ENCODE measurements at places on chromosomes 3 and 15.
A peak's percentile ranks its signal among the peaks of the same experiment; 100 is the strongest.

GRCh38 chr3:30462721-30463470, 143.5 kb upstream of the TGFBR2 start:
- no peak for DNase-seq

DNA sequence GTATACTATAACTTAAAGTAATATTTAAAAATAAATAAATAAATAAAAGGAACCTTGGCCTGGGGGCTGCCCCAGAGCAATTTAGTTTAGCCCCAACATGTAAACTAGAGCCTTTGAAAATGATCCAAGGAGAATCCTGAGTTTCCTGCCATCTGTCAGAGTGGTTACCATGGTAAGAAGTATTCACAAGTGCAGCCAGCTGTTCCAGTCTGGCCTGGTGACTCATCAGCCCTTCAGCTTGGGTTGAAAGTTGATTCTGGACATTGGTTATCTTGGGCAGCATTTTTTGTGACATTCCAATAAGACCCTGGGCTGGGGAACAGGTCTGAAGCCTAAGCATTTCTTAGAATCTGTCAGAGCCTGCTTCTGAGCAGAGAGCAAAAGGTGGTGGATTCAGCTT, 72.7 kb upstream of the LRTM1 start:
- peak; percentile 9 for DNase-seq

DNA sequence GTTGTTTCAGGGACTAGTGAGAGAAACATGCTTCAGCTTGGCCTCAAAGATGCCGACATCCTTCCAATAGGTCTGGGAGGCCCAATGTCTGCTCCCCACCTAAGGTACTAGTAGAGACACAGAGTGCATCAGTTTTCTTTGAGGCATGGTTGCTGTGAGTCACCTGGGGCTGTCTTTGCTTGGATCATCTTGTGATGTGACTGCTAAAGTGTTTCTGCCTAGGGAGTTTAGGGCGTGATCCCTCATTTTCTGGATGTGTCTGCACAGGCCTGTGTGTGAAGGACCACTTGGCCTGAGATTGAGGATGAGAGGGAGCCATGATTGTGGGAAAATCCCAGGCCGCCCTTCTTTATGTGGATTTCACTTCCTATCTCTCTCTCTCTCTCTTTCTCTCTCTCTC, 4.8 kb downstream of the GASK1A start:
- no peak for DNase-seq

DNA sequence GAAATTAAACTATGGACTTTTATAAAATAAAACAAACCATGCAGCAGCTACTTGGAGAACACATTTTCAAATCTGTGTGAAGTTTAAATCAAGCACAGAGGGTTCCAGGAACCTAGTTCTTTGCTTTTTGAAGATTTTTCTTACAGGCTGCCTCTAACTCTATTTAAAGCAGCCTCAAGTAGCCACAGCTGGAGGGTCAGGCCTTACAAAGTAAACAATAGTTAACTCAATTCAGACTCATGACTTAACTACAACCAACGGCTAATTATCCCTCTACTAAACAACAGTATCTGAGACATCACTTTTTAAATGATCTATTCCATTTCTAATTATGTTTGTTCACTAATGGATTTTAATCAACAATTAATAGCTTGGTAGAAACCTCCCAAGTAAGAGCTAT, 9.8 kb downstream of the LRIG1 start:
- DNase-seq: no peak

GRCh38 chr3:187255314-187255713, 36.2 kb downstream of the MASP1 start:
- DNase-seq: no peak

- no peak for DNase-seq
Observed at GRCh38 chr15:86382341-86382740, 302.7 kb downstream of the AGBL1 start.

DNA sequence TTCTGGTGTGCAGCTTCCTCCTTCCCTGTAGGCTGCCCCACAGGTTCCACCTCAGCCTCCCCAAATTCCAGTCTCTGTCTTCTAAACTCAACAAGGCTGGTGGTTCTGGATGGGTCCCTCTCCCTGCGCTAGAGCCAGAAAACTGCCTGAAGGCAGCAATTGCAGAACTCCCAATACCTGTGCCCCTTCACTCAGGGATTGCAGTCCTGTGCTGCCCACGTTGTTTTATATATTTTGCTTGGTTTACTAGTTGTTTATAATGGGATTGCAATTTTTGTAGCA, 14.8 kb upstream of the NPTN start:
- DNase-seq: no peak

DNA sequence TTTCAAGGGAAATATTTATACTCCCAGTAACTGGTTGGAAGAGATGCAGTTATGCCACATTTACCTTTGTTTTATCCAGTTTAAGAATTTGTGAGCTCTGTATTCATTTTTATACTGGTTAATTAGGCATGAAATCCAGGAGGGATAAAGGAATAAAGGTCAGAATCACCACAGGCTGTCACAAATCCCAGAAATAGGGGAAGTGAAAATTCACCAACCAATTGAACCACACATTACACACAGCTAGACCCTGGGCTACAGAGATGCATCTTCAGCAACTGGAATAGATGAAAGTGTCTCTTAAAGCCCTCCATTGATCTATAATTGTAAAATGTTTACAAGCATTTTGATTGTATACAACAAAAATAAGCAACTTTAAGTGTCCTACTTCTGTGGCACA, 18.5 kb downstream of the SERPINI1 start:
- DNase-seq: no peak

- no peak for DNase-seq
Observed at GRCh38 chr3:49454458-49454857, 15.6 kb upstream of the DAG1 start.

GRCh38 chr3:182954553-182955235, 25.6 kb downstream of the DCUN1D1 start:
- DNase-seq: no peak

- DNase-seq: no peak
Observed at GRCh38 chr15:22969489-22969888, 10.7 kb downstream of the CYFIP1 start.

DNA sequence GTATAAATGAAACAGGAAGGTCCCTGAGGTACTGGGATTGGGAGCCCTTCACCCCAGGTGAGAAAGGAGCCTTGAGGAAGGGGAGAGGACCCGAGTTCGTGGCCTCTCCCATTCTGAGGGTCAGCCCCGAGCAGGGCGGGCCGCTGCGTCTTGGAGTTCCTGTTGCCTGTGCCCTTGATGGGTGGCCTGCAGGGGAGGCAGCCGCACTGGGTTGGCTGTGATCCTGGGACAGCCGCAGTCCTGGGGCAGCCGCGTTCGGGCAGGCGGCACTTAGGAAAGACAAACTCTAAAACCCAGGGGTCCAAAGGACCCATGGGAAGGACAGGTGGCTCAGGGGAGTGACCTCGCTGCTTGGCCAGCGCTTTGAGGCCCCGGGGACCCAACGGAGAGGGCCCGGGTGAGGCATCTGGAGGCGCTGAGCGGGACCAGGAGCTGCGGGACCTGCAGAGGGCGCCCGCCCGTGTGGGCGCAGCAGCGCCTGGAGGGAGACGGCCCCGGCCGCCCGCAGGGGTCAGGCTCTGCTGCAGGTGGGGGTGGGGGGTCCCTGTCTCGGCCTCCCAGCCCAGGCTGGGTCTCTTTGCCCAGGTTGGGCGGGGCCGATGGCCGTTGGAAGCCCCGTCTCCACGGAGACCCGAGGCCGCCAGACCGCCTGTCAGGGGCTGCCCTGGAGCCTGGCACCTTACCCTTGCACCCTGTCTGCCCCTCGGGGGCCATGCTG, 65.1 kb downstream of the HMCES start:
- DNase-seq: peak; percentile 60

DNA sequence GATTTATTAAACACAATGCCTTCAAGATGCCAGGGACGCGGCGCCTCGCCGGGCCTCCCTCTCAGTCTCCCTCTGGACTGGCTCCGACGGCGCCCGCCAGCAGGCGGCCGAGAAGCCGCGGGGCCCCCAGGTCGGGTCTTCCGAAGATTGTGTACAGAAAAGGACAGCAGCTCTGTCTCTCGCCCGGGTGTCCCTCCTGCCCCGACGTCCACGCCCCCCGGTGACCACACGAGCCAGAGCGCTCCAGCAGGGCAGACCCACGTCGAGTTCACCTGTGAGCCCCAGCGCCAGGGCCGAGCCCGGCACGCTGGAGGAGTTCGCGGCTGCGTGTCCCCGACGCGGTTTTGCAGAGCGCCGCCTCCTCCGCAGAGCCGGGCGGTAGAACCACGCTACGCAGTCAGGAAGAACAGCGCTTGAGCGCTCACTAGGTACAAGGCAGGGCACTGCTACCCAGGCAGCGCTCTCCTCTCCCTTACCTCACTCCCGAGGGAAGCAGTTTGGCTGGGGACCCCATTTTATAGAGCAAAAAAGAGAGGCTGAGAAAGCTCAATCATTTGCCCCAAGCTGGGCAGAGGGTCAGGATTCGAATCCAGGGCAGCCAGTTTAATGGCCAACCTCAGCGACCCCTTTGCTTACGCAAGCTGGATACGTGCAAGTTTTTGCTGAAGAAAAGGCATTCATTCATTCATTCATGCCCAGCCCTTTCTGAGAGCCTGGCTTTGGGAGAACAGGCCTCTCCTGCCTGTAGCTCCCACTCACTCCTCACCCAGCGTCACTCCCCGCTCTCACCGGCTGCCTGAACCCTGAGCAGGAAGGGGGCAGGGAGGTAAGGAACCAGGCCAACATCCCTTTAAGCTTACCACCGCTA, 3.0 kb upstream of the TLE3 start:
- peak; percentile 72 for DNase-seq

- no peak for DNase-seq
Observed at GRCh38 chr3:86554383-86554782, 436.6 kb downstream of the VGLL3 start.

DNA sequence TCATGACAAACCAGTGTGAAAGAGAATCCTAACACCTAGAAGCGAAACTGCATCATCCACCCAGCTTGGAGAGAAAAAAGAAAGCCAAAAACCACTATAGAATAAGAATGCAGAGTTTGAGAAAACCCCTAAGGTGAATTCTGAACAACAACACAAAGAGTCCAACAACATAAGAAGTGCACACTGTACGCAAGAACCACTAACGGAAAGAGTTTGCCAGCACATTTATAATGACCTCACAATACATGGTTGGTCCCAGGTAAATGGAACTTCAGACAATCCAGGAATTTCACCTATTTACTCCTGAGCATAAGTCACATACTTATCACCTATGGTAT, 128.3 kb upstream of the BHLHE40 start:
- DNase-seq: no peak

- DNase-seq: no peak
Observed at GRCh38 chr3:178680037-178680436, 143.8 kb downstream of the KCNMB2 start.

DNA sequence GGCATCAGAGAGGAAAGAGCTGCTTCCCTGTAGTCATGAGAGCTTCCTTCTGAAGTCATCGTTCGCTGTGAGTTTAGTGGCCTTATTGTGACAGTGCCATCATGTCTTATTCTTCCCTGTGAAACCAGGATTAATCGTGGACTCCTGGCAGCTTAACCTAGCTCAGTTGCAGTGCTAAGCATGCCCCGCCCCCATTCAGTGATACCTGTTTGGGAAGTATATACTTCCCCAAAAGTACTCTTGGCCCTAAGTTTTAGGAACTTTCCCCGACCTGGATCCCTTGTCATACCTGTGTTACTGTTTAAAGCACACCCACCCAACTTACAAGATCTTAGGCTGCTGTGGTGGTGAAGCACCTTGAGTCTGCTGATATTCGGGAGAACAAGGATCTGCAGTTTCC, 32.1 kb upstream of the TIMP4 start:
- no peak for DNase-seq

- no peak for DNase-seq
Observed at GRCh38 chr3:32484436-32484835, 18.2 kb downstream of the CMTM6 start.

DNA sequence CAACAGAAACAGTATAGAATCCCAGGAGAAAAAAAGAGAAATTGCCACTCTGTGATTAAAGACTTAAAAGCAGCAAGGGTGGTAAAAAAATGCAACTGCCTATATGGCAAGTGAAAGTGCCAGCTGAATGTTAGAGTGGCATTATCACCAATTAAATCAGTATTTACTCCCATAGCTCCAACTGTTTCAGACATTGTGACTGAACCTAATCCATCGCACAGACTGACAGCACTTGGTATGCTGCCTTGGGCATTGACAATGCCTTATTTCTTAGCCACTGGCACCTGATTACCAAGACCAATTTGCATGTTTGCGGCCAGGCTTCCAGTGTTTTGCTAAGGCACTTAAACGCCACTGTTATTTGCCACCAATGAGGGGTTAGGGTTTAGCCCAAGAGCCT, 201.9 kb upstream of the NECTIN3 start:
- no peak for DNase-seq
